Activated gamma-delta T cell treated with anti-CD3 and anti-CD28 coated beads, Interleukin-2, amount 50 U/mL, for 16 hours (primary cell): ENCODE measurements at places on chromosomes 7 and 10.

DNA sequence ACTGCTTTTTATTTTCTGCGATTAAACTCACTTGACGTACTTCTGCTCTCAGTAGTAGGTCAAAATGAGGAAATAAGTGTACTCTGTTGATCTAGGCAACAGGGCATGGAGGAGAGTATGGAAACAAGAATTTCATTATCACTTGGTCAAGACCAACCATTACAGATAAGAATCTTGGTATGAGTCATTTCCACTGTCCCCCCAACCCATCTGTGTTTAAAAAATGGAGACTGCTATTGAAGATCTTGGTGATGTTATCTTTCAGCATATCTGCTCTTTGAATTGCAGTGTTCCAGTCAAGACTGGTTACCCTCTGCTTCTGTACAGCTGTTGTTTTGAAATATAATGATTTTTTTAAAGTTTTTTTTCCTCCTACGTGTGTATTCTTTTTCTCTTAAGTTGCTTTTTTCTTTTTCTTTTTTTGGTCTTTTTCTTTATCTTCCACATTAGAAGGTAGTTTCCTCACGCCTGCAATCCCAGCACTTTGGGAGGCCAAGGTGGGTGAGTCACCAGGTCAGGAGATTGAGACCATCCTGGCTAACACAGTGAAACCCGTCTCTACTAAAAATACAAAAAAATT lies 11.7 kb downstream of the STAM start:
- no peak for DNase-seq

DNA sequence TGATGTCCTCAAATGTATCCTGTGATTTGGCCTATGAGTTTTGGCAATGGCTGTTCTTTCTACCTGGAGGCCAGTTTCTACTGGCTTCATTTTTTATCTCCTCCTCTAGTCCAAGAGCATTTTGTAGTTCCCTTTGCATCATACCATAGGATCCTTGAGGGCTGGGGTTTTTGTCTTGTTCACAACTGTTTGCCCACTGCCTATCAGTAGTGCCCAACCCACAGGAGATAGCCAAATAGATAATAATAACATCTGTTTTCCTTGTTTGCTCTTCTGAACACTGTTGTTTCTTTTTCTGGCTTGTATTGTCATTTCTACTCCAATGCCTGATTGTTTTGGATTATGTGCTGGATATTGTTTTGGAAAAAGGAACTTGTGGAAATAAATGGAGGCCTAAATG lies 3.4 kb downstream of the CDK1 start:
- DNase-seq: no peak

- no peak for DNase-seq
Measured at GRCh38 chr7:24192053-24192452, 91.9 kb upstream of the NPY start.

- DNase-seq: no peak
Measured at GRCh38 chr7:6640246-6640721, 3.2 kb downstream of the ZNF316 start.

GRCh38 chr10:108069096-108069495 lies 904.6 kb upstream of the SORCS1 start:
- DNase-seq: no peak

- DNase-seq: no peak
Measured at GRCh38 chr10:122132331-122132755, 138.8 kb upstream of the BTBD16 start.
